ENCODE measurements at places on chromosomes 13 and 19.

DNA sequence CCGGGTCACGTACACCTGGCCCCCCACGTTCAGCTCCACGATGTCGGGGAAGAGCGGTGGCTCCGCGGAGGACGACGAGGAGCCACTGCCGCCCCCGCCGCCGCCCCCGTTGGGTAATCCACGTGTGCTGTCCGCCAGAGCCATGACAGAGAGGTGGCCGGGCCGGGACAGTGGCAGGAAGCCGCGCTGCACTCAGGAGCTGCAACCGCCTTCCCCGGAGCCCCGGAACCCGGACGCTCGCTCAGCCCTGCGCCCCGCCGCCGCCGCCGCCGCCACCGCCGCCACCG lies 257 bp downstream of the KCTD12 start:
- no peak for DNase-seq

- no peak for DNase-seq
Observed at GRCh38 chr13:50153876-50154275, 138.6 kb downstream of the KCNRG start.

DNA sequence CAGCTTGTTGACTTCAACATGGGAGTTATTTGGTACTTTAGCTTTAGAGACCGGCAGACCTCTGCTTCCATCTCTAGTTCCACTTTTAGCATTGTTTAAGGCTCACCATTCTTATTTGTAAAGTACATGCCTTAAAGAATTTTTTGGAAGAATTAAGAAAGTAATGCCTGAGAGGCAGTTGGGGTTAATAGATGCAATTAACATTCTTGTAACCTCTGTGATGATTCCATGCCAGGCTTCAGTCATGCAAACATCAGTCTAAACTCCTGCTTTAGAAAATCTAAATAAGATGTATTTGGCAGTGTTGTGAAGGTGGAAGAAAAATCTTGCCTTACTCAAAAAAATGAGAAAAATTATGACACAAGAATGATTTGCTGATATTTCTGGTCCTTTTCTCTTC lies 79.9 kb upstream of the UBAC2 start:
- no peak for DNase-seq

DNA sequence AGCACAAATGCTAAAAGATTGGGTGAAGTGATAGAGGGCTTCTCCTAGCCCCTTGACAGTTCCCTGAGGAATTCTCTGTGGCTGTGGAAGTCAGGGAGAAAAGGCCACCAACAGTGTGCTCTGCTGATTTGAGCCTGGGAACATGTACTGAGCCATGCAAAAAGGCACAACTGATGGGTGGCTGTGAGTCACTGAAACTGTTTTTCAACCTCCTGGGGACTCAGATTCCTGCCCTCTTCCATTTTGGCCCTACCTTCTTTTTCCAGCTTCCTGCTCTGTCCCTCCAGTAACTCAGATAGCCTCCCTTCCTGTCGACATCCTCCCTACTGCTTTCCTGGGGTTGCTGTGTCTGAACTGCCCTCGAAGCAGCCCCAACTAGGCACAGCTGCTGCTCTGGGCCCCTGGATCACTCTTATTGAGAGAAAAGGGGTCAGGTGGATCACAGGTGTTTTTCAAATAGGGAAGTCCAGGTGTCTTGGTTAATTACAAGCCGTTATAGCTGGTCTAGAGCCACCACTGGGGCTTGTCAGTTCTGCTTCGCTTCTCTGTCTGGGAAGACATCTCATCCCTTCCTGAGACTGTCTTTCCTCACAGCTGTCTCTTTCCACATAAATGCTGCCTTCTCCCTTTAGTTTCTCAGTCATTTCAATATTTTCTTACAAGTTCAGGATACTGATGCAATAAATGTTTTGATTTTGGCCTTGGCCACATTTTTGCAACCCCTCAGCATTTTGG lies 13.7 kb downstream of the FAM124A start:
- no peak for DNase-seq

DNA sequence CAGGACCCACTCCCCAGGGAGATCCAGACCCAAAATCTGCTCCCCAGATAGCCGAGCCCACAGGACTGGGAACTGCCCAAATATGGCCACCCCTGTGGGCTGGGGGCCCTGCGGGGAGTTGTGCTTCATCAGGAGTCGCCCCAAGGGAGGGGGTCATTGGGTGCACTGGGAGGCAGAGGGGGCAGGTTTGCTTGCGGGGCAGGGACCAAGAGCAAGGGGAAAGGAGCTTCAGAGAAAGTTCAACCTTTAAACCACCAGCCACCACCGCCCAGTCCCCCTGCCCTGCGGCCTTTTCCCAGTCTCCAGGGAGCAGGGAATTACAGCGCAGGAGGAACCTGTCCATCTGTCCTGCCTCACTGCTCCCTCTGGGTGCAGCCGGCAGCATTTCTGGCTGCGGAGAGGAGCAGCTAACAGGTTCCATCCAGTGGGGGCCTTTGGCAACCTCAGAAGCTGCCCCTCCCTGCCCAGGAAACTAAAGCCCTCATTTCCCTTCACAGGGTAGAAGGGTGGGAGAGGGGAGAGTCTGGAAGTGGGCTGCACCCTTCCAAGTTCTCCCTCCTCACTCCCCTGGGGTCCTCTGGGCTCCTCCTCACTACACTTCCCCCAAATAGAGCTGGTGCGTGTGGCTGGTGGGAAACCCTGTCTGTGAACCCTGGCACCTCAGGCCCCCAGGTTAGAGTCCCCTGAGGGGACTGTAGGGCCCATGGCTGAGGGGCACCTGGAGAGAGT lies 13.8 kb upstream of the ASF1B start:
- DNase-seq: no peak

DNA sequence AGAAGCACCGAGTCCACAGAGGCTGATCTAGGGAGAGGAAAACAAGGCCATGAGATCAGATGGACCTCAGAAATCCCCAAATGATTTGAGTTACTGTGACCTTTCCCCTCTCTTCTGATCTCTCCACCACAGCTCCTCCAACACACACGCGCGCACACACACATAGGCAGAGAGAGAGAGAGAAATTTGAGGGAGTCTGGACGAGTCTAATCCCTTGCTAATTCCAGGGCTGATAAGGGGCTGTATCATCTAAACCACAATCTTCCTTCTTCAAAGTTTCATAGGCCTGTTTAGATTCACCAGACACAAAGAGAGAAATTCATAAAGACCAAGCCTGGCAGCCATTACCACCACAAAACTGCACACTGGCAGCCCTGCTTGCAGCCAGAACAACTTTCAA lies 8.6 kb downstream of the ZFP82 start:
- no peak for DNase-seq

GRCh38 chr13:99971576-99972189 lies at the start of gene ZIC5:
Gene ZIC5, minus strand, starts transcription at chr13:99971767. Its CDS starts 164 bp downstream, at chr13:99971603.
- no peak for DNase-seq

DNA sequence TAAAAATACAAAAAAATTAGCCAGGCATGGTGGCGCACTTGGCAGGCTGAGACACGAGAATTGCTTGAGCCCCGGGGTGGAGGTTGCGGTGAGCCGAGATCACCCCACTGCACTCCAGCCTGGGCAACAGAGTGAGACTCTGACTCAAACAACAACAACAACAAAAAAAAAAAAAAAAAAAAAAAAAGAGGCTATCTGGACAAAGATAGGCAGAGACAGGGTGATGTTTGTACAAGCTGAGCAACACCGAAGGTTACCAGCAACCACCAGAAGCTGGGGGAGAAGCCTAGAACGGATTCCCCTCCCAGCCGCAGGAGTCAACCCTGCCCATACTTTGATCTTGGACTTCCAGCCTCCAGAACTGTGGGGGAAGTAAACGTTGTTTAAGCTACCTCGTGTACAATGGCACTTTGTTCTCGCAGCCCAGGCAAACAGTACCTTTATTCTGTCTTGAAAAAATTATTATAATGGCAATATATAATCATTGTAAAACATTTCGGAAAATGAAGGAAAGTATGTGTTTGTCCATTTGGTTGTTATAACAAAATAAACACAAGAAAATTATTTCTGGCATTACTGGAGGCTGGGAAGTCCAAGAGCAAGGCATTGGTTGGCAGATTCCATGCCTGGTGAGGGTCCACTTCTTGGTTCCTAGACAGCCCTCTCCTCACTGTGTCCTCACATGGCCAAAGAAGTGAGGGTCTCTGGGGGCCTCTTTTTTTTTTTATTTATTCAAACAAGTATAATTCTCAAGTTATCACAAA lies 39.8 kb upstream of the LATS2 start:
- DNase-seq: no peak

DNA sequence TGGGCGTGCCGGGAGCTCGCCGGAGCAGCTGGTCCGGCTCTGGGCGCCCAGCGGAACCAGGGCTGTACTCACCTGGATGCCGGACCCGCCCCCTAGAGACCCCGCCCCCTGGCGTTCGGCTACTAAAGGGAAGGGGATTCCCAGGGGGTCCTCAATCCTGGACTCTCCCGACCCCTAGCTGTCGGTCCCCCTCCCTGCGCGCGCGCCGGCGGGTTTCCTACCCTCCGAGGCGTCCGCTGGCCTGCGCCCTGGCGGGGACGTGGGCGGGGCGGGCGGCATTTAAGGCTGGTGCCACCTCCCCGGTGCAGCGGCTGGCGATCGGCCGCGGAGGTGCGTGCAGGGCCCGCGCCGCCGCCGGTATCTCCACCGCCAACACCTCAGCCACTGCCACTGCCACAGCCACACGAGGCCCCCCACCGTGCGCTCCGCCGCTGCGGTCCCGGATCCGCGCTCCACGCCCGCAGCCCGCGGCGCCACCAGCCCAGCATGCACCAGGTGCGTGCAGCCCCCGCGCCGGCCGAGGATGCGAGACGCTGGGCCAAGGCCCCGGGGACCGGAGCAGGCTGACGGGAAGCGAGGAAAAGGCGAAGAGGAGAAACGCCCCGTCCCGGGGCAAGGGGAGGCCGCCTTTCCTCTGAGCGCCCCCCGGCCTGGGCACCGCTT lies at the start of gene ATP12A:
Gene ATP12A, plus strand, starts transcription at position 151 of the 663 bp plus-strand sequence. Its CDS starts 336 bp downstream, at position 487.
- no peak for DNase-seq

DNA sequence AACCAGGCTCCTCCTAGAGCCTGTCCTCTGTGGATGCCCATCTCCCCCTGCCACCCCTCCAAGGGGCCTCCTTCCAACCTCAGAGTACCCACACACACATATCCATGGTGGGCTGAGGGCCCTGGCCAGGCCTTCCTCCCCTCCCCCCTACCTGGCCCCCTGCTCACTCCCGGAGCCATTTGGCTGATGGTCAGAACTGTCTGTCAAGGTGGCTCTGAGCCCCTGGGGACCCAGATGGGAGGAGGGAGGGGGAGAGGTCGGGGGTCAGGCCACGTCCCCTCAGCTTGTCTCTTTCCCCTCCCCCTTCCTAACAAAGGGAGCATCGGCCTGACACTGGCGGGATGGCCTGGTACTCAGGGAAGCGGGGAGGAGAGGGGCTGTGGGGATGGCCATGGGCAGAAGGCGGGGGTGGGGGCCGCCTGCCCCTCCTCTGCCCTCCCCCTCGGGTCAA lies 18.7 kb upstream of the POU2F2 start:
- no peak for DNase-seq

- no peak for DNase-seq
Observed at GRCh38 chr19:7925171-7925851, 624 bp downstream of the CTXN1 start.

GRCh38 chr19:35752746-35753350 lies 4.0 kb downstream of the HSPB6 start:
- DNase-seq: no peak

- no peak for DNase-seq
Observed at GRCh38 chr13:46288570-46289259, 77.0 kb downstream of the LRRC63 start.

GRCh38 chr19:48061401-48062344 lies 17.8 kb upstream of the CABP5 start:
- DNase-seq: no peak

GRCh38 chr13:40648841-40649240 lies 17.6 kb downstream of the FOXO1 start:
- DNase-seq: no peak

- DNase-seq: no peak
Observed at GRCh38 chr13:112602189-112602588, 14.2 kb upstream of the TUBGCP3 start.

DNA sequence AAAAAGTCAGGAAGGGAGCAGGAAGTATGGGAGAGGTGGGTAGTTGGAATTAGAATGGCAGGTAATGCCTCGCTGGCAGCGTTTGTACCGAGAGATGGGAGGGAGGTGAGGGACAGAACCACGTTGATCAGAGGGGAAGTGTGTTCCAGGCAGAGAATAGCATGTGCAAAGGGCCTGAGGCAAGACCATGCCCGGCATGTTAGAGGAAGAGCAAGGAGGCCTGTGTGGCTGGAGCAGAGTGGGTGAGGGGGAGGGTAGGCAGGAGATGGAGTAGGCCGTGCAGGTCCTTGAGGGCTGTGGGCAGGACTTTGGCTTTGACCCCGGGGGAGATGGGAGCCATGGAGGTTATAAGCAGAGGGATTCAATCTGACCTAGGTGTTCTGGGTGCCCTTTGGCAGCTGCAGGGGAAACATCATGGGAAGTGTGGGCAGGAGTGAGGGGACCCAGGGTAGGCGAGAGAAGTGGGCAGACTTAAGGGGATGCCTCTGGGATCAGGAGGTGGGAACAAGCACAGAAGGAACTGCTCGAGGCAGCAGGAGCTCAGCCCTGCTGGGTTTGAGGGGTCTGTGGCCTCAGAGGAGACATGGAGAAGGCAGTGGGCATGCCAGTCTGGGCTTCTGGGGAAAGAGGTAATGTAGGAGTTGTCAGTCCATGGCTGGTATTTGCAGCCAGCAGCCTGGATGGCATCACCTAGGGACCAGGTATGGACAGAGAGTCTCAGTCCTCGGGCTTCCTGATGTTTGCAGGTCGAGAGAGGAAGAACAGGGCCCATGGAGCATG lies 48.8 kb downstream of the CD320 start:
- DNase-seq: no peak

DNA sequence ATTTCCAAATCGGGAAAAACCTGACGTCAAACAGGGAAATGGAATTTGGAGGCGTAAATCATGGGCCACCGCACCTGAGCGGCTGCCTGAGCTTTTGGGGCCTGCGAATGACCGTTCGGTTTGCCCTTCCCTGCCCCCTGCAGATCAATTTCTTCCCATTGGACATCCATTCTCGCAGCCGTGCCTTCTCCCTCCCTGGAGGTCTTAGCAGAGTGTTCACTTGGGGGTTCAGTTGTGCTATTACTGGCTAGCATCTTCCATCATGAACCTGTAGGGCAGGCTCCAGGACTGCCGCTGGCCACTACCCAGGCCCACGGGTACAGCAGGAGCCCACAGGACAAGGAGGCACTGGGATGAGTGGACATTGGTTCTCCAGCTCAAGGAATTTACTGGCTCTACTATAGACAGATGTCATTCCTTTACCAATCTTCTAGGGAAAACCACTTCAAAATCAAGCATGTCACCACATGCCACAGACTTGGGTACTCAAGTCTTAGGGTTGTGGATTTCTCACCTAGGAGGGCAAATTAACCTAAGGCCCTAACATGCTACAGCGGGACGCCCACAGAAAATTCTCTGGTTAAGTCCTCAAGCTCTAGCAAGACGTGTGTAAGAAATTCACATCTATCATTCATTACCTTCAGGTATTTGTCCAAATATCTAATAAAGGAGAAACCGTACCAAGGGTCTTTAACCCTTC lies 75.5 kb downstream of the COL4A1 start:
- DNase-seq: no peak
